ENCODE measurements at places on chromosomes 2 and 18.

DNA sequence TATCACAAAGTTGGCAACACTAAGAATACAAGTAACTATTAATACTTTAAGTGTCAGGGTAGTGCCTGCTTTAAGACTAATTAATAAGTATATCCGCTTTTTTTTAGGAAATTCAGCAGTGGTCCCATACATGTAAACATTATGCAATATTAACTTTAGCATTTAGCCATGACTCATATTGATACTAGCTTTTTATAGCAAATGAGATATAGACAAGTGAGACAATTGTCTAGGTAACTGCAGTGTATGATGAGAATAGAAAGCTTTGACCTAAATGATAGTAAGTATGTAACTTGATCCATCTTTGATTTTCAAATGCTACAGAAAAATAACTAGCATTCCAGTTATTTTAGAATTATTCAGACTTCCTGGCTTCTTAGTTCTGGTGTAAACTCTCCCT, 27.4 kb upstream of the VRK2 start:
- no peak for DNase-seq

- no peak for DNase-seq
These were observed 46.4 kb upstream of the IL1RL1 start for GRCh38 chr2:102264952-102265351.

DNA sequence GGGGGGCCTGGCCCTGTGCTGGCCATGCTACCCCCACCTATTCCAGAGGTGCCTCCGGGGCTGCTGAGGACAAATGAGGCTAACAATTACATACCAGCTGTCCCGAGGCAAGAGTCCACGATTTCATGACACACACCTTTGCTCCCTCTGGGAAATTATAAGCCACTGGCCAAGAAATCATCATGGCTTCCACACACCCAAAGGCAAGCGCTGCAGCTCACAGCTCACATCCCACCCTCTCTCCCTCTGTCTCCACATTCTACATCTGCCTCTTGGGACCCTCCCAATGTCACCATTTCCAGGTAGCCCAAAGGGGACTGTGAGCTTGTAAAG, 134.4 kb downstream of the HDAC4 start:
- no peak for DNase-seq

- no peak for DNase-seq
These were observed 12.6 kb upstream of the SLC9A4 start for GRCh38 chr2:102460467-102460866.

DNA sequence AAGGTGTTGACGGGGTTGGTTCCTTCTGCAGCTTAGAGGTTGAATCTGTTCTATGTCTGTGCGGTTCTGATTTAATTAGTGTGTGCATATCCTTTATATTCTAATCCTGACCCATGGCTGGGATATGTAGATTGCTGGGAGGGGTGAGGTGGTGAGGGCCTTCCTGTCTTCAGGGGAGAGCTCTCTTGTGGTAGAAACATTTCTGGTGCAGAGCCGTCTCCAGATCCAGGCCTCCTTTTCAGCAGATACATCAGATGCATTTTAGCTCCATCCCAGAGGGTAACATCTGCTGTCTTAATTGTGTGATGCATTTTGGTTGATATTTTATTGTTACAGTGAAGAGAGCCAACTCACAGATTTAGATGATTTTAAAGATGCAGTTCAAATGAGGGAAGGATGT, 227.8 kb downstream of the AGAP1 start:
- no peak for DNase-seq

Data from stromal cell of bone marrow (primary cell).